ENCODE measurements at places on chromosomes 2 and 18. TPM values are rescaled to one million over a fixed set of nuclear protein-coding genes. Genes with fewer than 3 reads are reported as not detected.

SLC9A2 gene
- polyA plus RNA-seq = 8.0 TPM

SOWAHC gene
- 16.7 TPM for polyA plus RNA-seq

DNMT3A gene
- 94.4 TPM for polyA plus RNA-seq

IL37 gene
- polyA plus RNA-seq = 0.40 TPM

DSG2 gene
- polyA plus RNA-seq = 55.9 TPM

CNTNAP5 gene
- polyA plus RNA-seq = 0.03 TPM

QPCT gene
- polyA plus RNA-seq = 13.2 TPM

UGT1A5 gene
- not detected for polyA plus RNA-seq

EN1 gene
- not detected for polyA plus RNA-seq

IL36B gene
- polyA plus RNA-seq = not detected

IL1RN gene
- polyA plus RNA-seq = 3.2 TPM

DNA sequence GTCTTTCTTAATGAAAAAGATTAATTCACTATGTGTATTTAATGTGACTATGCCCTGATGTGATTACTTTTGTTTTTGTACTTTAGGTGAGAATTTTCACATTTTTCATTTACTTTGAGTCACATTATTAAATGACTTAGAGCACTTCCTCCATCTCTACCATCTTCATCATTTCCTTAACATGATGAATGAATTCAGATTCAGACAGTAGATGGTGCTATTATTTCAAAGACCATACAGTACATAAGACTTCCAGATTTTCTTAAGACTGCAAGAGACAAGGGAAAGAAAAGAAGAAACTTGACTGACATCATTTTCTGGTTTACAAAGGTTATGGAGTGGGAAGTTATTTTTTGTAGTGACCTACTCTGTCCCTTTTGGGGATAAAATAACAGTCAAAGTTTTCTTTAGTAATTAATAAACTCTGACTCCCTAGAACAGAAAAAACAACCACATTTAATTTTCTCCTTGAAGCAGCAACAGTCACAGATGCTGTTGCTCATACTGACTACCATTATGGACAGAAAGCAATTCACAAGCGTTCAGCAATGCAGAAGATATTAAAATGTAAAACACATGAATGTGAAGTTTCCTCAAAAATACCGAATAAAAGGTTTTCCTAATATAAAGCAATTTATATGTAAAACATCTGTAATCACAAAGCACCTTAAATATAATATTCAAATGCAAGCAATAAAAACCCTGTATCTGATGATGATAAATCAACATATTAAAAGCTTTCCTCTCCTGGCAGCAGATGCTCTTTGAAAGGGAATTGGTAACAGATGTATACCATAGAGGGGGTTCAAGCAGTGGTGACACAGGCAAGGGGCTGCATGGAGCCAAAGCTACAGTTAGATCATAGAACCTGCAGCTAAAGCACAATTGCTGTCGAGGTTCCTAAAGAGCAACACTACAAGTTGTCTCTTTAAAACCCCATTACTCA is 1010.9 kb upstream of the NXPH2 start:
- DNase-seq = peak; percentile 50

GRCh38 chr2:234676783-234677450 is 180.0 kb upstream of the ARL4C start:
- DNase-seq = no peak

- DNase-seq = no peak
Observed at GRCh38 chr18:8856212-8856611, 150.9 kb downstream of the MTCL1 start.

GRCh38 chr2:56449002-56449431 is 265.2 kb downstream of the CCDC85A start:
- peak; percentile 87 for DNase-seq

DNA sequence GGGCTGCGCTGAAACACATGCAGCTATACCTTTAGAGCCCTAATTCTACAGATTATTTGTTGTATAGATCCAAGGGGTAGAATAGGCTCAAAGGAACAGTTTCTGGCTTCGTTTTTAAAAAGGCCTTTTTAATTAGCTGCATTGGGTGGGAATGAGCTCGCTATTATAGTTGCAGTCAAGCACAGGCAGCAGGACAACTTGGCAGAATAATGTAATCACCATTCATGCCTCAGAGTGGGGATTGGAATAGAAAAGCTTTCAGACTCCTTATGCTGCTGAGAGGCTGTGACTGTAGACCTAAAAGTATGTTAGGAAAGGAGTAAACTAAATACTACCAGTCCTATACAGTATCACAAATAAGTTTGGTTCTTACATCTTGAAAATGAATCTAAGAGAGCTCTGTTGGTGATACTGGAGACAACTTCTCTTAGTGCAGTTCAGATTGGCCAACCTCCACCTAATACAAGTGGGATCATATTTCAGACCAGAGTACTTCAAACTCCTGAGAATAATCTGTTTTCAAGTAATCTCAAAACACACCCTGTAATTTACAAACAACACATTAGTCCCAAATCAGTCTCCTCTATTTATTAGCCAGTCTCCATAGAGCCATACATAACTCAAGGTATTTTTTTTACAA is 121.4 kb downstream of the ANTXR1 start:
- DNase-seq = no peak

DNA sequence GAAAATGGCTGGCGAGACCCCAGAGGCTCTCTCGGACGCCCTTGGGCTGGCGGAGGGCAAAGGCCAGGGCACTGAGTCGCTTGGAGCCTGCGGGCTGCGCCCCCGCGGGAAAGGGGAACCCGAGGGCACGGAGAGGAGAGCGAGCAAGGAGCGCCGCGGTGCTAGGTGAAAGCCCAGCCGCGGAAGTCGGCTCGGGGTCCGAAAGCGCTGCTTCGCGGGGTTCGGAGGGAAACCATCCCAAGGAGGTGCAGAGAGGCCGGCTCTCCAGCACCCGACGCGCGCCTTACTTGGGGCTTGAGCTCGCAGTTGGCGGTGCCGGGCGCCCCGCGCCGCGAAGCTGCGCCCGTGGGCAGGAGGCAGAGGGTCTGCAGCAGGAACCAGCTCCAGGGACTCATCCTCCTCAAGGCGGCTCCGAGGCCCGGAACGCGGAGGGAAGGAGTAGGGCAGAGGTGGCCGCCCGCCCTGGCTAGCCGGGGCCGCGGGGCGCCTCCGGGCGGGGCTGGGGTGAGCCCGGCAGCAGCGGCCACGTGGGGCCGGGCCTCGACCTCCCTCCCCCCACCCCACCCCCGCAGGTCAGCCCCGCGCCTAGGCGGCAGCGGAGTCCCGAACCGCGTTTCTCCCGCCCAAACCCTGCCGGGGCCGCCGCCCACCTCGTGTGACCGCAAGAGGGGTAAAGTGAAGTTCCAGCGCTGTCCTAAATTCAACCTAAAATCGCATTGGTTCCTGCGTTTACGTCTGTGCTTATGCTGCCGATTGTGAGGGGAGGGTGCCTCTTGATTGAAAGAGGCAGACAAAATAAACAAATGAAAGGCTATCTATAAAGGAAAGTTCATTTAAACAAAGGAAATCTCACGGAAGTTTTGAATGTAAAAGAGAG is at the start of gene TRABD2A:
Gene TRABD2A, minus strand, starts transcription at position 440 of the 877 bp plus-strand sequence. Its CDS starts 45 bp downstream, at position 395.
- no peak for DNase-seq

GRCh38 chr18:43847164-43848091 is 570.1 kb upstream of the SYT4 start:
- DNase-seq = no peak

DNA sequence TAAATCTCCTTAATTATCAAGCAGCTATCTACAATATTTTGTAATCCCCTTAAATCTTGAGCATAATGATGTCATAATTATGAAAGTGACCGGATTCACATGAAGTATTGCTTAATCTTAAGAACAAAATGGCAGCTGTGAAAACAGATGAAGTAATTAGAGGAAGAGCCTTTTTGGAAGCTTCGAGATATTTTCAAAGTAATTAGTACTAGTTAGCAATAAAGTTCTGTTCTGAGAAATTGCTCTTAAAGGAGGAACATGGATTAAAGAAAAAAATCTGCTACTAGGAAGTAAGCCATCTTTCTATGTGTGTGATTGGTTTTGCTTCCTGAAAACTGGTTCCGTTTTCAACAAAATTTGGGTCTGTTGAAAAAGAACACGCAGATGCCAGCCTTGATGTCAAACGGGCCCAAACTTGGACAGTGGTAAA is 18.3 kb downstream of the CLUL1 start:
- no peak for DNase-seq

- DNase-seq = no peak
Observed at GRCh38 chr2:69946351-69947324, 14.8 kb downstream of the ASPRV1 start.

DNA sequence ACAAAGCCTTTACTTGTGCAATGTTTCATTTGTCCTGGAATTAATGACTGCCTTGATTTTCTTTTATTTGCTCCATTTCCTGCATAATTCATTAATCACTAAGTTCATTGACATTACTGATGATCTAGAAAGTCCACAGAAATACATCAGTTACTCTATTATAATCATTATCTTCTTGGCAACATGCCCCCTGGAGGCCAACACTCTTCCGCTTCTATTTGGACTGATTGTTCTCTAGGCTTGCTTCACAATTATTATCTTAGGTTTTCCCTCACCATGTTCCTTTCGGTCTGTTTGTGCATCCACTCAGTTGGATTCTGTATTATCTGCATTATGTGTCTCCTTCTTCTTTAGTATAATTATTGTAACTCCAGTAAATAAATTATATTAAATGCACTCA is 461.0 kb upstream of the CDH2 start:
- DNase-seq = no peak

DNA sequence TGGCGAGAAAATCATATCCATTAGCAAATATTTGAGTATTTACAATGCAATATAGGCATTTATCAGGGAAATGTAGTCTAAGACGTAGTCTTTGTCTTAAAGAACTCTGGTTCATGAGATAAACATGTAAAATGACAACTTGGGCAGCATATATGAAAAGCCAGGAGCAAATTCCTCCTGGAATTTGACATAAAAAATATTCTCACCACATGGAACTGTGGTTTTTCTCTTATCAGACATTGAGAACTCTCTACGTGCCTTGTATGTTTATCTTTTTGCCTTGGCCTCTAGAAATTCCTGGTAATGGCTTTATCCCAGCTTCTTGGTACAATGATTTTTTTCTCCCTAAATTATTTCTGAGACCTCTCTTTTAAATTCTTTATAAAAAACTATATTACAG is 2.8 kb downstream of the MAPK4 start:
- DNase-seq = no peak

- DNase-seq = no peak
Observed at GRCh38 chr2:240869956-240870875, 1.6 kb downstream of the AGXT start.

DNA sequence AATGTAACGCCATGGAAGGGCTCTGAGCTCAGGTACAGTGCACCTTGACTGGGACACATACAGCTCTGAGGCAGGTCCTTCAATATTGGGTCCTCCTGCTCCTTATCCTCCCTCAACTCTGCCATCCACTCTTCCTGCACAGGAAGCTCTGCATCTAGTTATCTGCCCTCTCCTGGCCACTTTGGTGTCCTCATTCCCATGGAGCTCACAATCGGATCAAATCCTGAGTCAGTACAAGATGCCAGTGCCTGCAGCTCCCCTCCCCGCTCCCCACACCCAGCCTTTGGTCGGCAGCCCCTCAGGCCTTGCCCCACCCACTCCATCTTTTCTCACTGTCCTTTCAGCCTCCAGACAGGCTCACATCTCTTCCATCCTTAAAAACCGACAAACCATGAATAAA is 58.0 kb downstream of the LRRFIP1 start:
- no peak for DNase-seq

DNA sequence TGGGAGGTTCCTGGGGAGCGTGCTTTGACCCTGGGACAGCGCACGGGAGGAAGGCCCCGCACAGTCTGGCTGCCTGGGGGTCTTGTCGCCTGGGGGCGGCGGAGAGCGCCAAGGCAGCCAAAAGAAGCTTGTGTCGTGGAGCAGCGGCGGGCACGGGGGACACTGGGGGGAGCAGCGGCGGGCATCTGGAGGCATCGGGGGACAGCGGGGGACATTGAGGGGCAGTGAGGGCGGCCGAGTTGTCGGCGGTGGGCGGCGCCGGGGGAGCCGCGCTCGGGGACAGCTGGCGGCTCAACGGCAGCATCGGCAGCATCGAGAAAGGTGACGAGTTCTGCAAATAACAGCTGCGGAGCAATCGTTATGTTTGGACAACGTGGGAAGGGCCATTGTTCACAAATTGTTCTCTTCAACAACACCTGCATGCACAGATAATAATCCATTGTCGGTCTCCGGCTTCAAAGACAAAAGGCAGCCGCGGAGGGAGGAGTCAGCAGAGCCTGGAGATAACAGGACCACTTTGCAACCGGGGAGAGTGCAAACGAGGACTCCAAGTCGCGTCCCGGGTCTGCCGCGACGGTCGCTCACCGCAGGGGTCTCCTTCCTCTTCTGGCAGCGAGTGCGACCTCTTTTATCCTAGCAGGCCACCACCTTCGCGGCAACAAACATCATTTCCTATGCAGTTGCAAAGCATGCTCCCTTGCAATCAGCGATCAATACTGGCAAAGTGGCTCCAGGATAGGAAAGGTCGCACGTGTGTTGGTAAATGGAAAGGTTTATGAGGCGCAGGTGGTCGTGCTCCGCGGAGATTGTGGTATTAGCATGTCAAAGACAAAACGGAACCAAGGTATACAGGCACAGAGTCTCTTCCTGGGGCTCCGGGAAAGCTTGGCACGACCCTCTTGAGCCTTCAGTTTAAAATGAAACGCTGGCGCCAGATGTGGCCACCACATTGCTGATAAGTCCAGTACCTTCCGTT is 132.3 kb upstream of the DLX2 start:
- no peak for DNase-seq

- no peak for DNase-seq
Observed at GRCh38 chr2:235170016-235170415, 218.2 kb downstream of the SH3BP4 start.

GRCh38 chr2:184413671-184414229 is 184.6 kb upstream of the ZNF804A start:
- DNase-seq = no peak

GRCh38 chr2:31191931-31192330 is 25.4 kb downstream of the CAPN14 start:
- DNase-seq = no peak

GRCh38 chr2:19711470-19712372 is 190.1 kb downstream of the TTC32 start:
- DNase-seq = peak; percentile 31

- DNase-seq = peak; percentile 49
Observed at GRCh38 chr18:55587418-55588110, 428 bp downstream of the TCF4 start.

DNA sequence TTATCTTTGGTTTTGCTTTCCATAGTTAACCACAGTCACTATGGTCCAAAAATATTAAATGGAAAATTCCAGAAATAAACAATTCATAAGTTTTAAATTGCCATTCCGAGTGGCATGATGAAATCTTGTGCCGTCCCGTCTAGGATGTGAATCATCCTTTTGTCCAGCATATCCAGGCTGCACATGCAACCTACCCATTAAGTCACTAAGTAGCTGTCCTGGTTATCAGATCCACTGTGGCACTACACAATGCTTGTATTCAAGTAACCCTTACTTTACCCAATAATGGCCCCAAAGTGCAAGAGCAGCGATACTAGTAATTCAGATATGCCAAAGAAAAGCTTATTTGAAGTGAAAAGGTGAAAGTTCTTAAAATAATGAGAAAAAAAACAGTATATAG is 10.7 kb downstream of the USP34 start:
- no peak for DNase-seq

GRCh38 chr2:98036349-98037000 is 40.7 kb upstream of the TMEM131 start:
- DNase-seq = no peak
